ENCODE measurements at places on chromosomes 2 and 18.

DNA sequence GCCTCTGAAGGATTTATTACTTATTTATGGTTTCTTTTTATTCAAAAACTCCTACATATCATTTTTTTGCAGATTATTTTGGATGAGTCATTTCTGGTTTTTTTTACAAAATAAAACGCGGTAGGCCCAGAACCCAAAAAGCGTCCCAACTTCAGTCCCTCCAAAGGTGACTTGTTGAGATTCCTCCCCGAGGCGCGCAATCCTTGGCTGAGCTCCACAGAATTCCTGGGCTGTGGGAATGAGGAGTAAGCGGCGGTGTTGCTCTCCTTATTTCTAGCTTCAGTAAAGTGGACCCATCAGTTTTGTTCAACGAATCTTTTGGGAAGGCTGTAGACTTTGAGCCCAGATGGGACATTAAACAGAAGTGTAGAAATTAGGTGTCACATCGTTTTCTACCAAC lies 67.0 kb upstream of the RMP24 start:
- H3K4me1 ChIP-seq = no peaks in the 10 kb centered on the region
- no peak overlapping the region for H3K4me3 ChIP-seq
- H3K27me3 ChIP-seq = no peaks in the 10 kb centered on the region
- no peak overlapping the region for H3K27ac ChIP-seq

DNA sequence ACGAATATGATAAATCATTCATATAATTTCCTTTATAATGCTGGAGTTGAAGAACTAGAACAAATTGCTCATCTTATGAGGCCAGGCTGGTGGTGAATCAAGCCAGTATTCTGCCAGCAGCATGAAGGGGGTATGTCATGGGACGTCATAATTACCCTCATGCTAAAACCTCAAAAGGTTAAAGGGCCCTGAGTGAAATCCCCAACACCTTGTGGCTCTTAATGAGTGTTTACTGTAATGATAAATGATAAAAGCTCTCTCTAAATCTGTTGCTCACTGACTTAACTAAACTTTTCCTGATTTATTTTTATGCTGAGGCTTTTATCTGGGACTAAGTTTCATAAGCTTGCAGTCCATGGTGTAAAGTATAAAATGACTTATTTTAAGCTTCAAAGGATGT lies 18.3 kb upstream of the NEDD4L start:
- H3K27me3 ChIP-seq = no peaks in the 10 kb centered on the region
- DNase-seq = no peak
- no peak overlapping the region for H3K4me3 ChIP-seq
- no peaks in the 10 kb centered on the region for H3K36me3 ChIP-seq
- no peaks in the 10 kb centered on the region for H3K4me1 ChIP-seq

DNA sequence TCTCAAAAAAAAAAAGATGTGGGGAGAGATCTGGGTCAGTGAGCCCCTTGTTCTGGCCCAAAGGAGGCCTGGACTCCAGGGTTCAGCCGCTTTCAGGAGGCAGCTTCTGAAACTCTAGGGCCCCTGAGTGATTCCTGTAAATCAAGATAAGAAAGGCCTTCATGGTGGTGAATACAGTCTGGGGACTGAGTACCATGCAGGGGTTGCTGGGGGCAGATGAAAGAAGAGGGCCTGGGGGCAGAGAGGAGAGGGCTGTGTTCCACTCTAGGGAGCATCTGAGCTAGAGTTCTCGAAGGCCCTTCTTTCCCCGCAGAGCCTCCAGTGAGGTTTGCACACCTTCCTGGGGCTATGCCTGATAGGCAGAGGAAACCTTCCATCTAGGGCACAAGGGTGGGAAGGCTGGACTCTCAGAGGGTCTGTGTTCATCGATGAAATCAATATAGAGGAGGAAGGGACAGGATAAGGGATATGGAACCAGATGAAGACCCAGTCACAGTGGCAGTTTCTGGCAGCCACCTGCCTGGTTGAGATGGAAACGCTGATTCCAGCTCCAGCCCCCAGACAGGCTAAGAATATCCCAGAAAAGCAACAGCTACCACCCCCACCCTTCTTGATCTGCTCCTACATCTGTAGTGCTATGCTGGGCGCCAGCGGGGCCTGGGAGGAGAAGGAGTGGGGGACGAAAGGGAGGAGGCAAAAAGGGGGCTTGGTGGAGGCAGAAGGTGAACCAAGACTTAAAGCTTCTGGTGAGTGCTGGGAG lies 4.7 kb upstream of the CDK5R2 start:
- H3K4me3 ChIP-seq = no peak overlapping the region
- peaks cover 36% of the 10 kb centered on the region for H3K27me3 ChIP-seq
- H3K36me3 ChIP-seq = no peaks in the 10 kb centered on the region

GRCh38 chr2:53544871-53545558 lies 222.6 kb upstream of the CHAC2 start:
- H3K27me3 ChIP-seq = no peaks in the 10 kb centered on the region
- DNase-seq = no peak
- no peaks in the 10 kb centered on the region for H3K4me1 ChIP-seq
- no peaks in the 10 kb centered on the region for H3K36me3 ChIP-seq
- no peak overlapping the region for H3K27ac ChIP-seq
- H3K4me3 ChIP-seq = no peak overlapping the region

- H3K27ac ChIP-seq = no peak overlapping the region
- H3K4me3 ChIP-seq = no peak overlapping the region
- no peaks in the 10 kb centered on the region for H3K27me3 ChIP-seq
- no peaks in the 10 kb centered on the region for H3K36me3 ChIP-seq
Observed at GRCh38 chr2:119253114-119253702, 29.6 kb downstream of the STEAP3 start.

- H3K36me3 ChIP-seq = no peaks in the 10 kb centered on the region
- no peaks in the 10 kb centered on the region for H3K4me1 ChIP-seq
- no peak overlapping the region for H3K4me3 ChIP-seq
- DNase-seq = no peak
- no peak overlapping the region for H3K27ac ChIP-seq
- no peaks in the 10 kb centered on the region for H3K27me3 ChIP-seq
Observed at GRCh38 chr2:215835657-215836056, 177.7 kb downstream of the MREG start.

DNA sequence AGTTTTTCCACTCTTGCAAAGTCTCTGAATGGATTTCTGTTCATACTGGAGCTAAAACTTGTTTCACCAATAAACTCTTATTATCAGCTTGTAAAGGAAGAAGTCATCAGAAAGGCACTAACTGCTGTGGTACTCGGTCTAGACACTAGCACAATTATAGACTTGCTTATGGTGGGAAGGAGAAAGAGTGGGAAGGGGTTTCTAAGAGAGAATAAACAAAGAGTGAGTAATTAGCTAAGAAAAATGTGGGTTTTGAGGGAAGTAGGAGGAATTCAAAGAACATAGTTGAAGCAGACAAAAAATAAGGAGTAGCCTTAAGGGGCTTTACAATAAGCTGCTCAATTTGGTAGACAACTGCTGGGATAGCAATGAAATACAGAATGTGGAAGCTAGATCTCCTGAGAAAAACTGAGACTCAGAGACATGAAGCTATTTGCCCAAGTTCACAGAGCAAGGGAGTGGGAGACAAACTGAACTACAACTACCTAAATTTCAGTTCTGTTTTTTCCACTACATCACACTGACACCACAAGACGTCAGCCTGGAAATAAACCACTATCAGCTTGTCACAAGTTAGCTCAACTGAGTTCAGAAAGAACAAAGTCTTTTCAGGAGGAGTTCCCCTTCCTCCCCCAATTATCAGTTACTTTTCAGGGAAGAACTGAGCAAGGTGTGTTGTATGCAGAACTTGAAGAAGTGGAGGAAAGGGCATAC lies 59.7 kb downstream of the MAP4K3 start:
- no peaks in the 10 kb centered on the region for H3K36me3 ChIP-seq
- no peak overlapping the region for H3K4me3 ChIP-seq
- H3K27me3 ChIP-seq = no peaks in the 10 kb centered on the region
- H3K27ac ChIP-seq = no peak overlapping the region
- no peak for DNase-seq

DNA sequence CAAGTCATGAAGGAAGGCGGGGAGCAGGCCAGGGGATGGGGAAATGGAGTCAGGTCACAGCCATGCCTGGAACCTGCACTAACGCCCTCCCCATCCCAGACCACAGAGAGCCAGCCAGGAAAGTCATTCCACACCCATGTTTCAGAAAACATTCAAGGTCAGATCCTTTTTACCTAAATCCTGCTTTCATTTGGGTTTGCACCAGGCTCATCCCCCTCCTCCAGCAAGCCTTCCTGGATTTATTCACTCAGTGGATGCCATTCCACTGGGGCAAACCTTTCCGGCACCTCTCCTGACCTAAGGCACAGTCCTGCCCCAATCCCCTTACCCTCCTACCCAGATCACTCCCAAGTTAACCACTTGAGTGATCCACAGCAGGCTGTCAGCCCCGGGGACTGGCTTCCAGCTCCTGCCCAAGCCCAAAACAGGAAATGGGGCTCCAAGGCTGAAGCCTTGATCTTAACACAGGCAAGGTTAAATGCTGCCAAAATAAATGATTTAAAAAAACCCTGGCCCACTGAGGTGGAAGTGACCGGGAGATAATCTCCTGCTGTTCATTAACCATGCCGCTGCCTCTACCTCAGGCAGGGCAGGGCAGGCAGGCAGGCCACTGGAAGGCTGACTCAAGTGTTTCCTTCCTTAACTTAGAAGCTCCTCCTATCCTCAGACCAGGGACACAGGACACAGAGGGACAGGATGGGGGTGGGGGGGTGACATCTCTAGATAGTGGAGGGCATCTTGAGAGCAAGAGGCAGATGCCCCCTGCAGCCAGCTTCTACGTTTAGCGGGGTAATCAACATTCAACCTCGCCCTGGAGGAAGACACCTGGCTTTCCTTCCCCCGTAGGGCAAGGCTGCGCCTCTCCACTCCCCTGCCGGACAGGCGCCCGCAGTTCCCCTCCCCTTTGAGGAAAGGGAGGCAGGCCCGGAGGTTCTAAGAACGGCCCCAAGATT lies 1.4 kb downstream of the RAB11FIP5 start:
- H3K27me3 ChIP-seq = no peaks in the 10 kb centered on the region
- H3K36me3 ChIP-seq = no peaks in the 10 kb centered on the region
- no peak overlapping the region for H3K27ac ChIP-seq
- peak overlapping the region; percentile 66 for H3K4me3 ChIP-seq
- DNase-seq = peak; percentile 17

- no peaks in the 10 kb centered on the region for H3K27me3 ChIP-seq
- H3K4me1 ChIP-seq = peaks cover 46% of the 10 kb centered on the region
- H3K36me3 ChIP-seq = peaks cover 63% of the 10 kb centered on the region
- no peak for DNase-seq
Observed at GRCh38 chr2:27370816-27371620, 602 bp downstream of the SNX17 start.

- no peaks in the 10 kb centered on the region for H3K36me3 ChIP-seq
- DNase-seq = no peak
- H3K27me3 ChIP-seq = peaks cover 11% of the 10 kb centered on the region
- H3K27ac ChIP-seq = no peak overlapping the region
- H3K4me1 ChIP-seq = peaks cover 14% of the 10 kb centered on the region
- no peak overlapping the region for H3K4me3 ChIP-seq
Observed at GRCh38 chr2:19988600-19988999, 1.3 kb downstream of the WDR35 start.

- H3K27ac ChIP-seq = no peak overlapping the region
- H3K4me1 ChIP-seq = no peaks in the 10 kb centered on the region
- H3K4me3 ChIP-seq = no peak overlapping the region
- no peak for DNase-seq
Observed at GRCh38 chr18:49161627-49162026, 210.9 kb upstream of the SMAD7 start.

DNA sequence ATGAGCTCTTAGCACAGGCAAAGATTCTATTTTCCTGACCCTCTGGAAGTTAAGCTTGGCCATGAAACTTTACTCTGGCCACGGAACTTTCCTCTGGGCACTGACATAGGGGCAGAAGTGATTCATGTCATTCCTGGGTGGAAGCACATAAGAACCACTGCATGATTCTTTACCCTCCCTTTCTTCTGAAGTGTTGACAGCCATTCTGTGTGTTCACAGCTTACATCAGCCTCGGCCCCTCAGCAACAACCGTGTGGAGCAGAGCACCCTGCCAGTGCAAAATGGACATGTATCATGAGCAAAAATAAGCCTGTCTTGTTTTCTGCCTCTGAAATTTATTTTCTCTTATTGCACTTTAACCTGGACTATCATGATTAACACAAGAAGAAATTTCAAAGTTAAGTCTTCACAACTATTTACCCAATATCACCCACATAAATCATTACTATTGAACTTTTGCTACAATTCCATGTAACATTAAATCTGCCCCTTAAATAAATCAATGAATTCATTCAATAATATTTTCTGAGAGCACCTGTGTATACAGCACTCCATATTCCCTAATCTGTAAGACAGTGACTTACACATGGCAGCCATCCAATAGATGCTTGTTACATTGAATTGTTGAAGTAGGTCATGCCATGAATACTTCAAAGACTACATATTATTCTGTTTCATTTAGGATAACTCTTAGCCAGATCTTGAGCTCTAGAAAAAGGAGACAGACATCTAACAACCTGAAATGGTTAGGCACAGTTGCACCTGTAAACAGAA lies 531.9 kb downstream of the IRS1 start:
- no peak overlapping the region for H3K4me3 ChIP-seq
- no peak overlapping the region for H3K27ac ChIP-seq
- H3K36me3 ChIP-seq = no peaks in the 10 kb centered on the region

- peaks cover 32% of the 10 kb centered on the region for H3K27me3 ChIP-seq
- peaks cover 15% of the 10 kb centered on the region for H3K4me1 ChIP-seq
- H3K4me3 ChIP-seq = no peak overlapping the region
- DNase-seq = no peak
- H3K27ac ChIP-seq = no peak overlapping the region
- no peaks in the 10 kb centered on the region for H3K36me3 ChIP-seq
Observed at GRCh38 chr2:237863689-237864443, 4.4 kb downstream of the RAMP1 start.

GRCh38 chr2:60544954-60545560 lies 8.4 kb downstream of the BCL11A start:
- no peaks in the 10 kb centered on the region for H3K36me3 ChIP-seq
- no peak overlapping the region for H3K27ac ChIP-seq
- peaks cover 23% of the 10 kb centered on the region for H3K27me3 ChIP-seq
- no peak overlapping the region for H3K4me3 ChIP-seq

DNA sequence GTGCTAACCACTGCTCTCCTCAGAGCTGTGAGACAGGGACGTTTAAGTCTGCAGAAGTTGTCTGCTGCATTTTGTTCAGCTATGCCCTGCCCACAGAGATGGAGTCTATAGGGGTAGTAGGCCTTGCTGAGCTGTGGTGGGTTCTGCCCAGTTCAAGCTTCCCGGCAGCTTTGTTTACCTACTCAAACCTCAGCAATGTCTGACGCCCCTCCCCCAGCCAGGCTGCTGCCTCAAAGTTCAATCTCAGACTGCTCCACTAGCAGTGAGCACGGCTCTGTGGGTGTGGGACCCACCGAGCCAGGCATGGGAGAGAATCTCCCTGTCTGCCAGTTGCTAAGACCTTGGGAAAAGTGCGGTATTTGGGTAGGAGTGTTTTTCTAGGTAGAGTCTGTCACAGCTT lies 387.8 kb upstream of the SLC39A10 start:
- no peak for DNase-seq
- no peaks in the 10 kb centered on the region for H3K4me1 ChIP-seq
- H3K4me3 ChIP-seq = no peak overlapping the region
- no peaks in the 10 kb centered on the region for H3K36me3 ChIP-seq

GRCh38 chr2:232170396-232170795 lies 208.2 kb upstream of the ALPP start:
- H3K27me3 ChIP-seq = no peaks in the 10 kb centered on the region
- no peak overlapping the region for H3K27ac ChIP-seq
- no peak for DNase-seq
- H3K4me3 ChIP-seq = no peak overlapping the region
